ENCODE measurements at places on chromosomes 5 and 9.
A peak's percentile ranks its signal among the peaks of the same experiment; 100 is the strongest.

GRCh38 chr5:149448831-149449714, 70.0 kb upstream of the IL17B start:
- DNase-seq = no peak

DNA sequence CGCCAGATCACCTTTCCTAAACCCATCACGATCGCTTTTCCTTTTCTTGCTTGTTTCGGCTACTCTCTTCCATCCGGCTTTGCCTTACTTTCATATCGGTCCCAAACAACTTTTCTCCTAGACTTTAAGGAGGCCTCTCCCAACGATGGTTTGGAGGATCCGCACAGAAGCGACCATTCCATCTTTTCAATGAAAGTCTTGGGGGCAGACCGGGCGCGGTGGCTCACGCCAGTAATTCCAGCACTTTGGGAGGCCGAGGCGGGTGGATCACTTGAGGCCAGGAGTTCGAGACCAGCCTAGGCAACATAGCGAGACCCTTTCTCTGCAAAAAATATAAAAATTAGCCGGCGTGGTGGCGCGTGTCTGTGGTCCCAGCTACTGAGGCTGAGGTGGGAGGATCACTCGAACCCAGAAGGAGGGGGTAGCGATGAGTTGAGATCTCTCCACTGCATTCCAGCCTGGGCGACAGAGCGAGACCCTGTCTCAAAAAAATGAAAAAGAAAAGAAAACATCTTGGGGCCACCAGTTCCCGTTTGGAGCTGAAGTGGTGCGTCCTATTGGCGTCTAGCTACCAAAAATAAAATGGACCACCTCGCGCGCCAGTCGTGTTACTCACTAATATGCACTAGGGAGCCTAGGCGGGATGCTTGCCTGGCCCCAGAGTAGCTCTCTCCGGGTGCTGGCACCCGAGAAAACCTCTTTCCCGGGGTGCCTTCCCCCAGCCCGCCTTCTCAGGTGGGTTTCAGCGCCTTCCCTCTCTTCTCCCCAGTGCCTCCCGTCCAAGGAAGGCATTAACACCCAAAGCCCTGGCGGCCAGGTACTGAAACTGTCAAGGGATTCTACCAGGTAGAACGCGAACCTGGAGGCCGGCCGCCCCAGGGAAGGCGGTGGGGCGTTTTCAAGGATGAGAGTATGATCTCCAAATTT, 800 bp upstream of the AP3B1 start:
- peak; percentile 10 for DNase-seq

DNA sequence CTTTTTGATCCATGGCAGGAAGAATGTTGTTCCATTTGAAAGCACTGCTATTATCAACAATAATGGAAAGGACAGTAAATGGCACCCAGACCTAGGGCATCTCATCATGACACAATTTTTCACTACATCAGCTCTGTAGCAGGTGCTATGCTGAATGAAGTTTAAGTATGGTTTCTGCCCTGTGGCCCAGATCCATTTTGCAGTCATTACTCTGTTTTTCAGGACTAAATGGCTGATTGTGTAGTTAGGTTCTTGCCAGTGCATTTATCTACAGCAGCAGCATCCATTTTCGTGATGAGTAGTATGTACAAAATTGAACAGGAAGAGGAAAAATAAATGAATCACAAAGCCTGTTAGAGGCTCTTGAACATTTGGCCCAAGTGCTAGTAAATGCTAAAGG, 270.5 kb upstream of the CD180 start:
- no peak for DNase-seq

DNA sequence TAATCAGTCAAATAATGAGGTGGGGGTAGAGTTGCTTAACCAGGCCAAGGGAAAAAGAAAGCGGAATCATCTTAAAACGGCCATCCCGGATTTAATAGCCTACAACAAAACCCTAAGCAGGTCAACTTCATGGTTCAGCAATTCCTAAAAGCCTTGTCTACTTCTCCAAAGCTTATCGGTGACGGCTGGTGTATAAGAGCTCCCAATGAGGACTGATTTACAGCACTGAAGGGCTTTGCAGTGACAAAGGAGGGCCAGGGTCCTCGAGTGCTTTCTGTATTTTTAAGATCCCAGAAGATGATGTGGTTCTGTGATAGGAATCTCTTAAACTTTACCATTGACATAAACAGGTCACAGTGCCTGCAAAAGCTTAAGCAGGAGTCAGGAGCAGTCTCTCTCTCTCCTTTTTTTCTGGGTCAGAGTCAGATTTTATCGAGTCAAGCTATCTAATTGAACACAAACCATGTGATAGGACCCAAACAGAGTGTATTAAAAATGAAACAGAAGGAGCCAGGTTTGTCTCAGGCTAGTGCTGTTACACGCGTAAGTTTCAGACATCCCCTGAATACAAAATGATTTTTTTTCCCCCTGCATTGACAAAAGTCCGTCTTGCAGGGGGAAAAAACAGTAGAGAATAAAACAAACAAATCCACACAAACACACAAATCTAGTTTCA, 663.6 kb upstream of the ZNF608 start:
- no peak for DNase-seq

- DNase-seq = no peak
Measured at GRCh38 chr5:34486849-34487158, 169.3 kb upstream of the RAI14 start.

GRCh38 chr5:174935854-174936474, 211.6 kb downstream of the MSX2 start:
- peak; percentile 3 for DNase-seq

DNA sequence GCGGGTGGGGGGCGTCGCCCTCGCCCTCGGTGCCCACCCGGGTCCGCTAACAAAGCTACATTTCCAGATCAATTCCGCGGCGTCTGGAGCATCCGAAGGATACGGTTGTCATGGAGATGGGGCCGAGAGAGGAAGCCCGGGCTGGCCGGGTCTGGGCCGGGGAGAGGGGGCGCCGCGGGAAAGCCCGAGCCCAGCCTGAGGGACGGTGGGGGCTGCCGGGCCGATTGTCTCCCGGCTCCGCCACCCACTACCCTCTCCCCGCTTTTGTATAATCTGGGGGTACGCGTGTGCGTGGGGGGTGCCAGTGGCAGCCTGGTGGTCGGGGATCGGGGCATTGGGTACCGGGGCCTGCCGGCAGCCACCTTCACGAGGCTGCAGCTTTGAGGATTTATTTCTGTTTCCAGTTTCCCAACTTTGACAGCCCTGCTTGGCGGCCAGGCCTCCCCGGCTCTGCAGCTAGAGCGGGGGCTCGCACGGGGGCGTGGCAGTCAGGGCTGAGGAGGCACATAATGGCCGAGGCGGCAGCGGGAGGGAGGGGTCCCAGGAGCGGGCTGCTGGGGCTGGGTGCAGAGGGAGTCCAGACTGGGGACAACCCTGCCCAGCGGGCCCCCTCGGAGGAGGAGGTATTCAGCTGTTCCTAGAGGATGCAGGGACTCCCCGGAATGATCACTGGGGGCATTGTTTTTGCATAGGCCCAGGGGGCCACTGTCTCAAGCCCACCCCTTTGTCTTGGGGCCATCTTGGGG, 626 bp downstream of the PSD2 start:
- DNase-seq = no peak

DNA sequence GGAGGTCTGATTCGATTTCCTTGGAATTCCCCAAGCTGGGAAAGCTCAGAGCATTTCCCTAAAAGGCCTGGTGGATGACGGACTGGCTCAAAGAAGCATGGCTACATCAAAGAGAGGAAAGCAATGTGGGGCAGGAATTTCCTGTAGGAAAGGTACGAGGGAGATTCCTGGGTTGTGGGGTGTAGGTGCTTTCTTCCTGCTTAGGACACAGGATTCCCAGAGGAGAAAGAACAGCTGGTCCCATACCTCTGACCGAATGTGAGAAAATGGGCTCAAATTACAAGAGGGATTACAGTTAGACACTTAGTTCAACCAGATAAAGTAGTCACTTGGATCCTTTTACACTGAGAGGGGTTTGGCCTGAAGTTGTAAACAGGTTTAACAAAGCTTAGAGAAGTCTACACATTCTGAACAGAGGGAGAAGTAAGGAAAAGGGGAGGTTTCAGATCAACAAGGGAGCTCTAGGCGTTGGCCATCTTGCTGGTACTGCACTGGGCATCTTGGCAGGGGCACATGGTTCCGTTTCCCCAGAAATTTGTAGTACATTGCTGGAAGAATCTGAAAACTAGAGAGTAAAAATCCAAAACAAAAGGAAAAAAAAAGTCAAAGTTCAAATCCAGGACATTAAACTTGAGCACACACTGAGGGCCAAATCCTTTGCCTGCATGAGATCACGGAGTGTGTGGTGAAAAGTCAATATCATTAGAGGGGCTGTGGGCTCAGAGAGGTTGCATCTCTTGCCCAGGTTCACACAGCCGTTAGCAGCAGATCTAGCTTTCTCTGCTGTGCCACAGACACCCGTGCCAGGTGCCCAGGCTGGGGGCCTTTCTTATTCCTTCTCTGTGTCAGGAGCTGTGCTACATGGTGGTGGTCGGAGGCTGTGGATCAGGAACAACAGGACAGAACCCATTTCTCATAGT, 171.3 kb downstream of the RGS3 start:
- no peak for DNase-seq

DNA sequence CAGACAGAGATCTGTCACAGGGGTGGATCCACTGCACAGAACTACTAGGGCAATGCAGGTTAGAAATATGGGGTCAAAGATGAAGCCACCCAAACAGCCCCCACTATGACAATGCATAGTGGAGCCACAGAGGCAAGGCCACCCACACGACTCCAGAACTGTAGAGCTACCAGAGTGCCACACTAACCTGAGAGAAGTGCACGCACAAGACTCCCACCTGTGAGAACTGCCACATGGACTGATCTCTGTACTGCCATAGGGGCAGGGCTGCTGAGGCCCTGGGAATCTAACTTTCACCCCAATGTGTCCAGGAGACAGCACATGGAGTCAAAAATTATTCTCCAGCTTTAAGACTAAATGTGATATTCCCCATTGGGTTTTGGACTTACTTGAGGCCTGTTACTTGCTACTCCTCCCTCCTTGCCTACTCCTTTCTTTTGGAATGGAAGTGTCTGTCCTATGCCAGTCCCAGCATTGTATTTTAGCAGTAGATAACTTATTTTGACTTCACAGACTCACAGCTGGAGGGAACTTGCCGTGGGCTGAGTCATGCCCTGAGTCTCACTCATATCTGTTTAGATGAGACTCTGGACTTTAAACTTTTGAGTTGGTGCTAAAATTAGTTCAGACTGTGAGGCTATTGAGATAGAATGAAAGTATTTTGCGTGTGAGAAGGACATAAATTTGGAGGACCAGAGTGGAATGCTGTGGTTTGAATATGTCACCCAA, 853.3 kb downstream of the MAT2B start:
- DNase-seq = no peak

DNA sequence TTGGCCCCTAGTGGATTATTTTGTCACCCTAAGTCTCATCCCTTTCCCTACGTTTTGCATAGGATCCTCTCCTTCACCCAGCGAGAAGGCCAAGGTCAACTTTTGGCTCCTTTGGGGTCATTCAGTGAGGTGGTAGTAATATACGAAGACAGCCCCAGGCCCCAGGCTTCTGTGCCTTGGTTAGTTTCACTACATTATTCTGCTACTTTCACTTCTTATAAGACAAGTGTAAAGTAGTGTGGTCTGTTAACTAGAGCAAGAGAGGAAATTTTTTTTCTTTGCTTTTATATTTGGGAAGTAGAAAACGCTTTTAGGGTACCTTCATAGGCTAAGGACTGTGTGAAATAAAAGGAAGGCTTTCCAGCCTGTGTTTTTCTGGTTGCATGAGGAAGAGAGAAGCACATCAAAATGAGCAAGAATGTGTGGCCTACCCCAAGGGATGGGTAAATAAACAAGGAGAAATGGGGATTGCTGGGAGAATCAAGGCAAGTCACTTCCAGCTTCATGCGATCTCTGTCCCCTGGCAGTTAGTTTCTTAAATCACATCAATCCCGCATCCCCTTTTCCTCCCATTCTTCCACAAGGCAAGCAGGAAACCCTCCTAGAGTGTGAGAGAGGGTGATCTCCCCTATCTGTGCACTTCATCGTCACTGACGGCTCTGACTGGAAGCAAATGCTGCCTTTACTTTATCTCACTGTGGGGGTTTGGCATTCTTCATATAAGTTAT, 677.0 kb upstream of the WWC1 start:
- no peak for DNase-seq

DNA sequence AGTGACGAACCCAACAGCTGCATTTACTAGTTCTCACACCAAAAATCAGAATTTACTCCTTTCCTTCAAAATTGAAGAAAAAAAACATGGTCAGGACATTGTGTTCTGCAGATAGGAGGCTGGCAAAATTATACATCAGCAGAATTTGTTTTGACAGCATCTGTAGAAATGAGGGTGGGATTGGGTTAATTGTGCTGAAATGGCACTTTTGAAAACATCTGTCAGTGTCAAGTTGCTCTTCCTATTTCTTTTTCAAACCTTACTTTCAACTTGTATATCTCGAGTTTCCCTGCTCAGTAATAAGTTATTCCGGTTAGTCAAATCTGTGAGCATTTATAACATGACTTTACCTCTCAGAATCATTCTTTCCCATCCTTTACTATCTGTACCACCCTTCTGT, 19.8 kb downstream of the WDR36 start:
- DNase-seq = no peak

- peak; percentile 9 for DNase-seq
Measured at GRCh38 chr9:36486933-36487481, 85.7 kb upstream of the MELK start.

DNA sequence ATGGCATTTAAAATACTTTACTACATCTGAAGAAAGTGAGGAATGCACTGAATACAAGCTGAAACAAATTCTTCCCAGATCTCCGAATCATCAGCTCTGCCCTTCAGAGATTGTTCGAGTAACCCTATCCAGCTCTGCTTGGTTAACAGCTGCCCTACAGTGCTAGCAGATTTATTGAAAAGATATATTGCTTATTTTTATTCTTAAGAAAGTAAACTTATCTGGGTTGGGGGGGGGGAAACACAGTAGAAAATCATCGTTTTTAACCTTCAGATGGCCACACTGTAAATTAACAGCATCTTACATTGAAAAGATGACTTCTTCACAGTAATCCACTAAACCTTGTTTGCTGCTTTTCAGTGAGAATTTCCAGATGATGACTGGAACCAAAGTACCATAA, 210.8 kb downstream of the NFIB start:
- no peak for DNase-seq

GRCh38 chr5:150734579-150735384, 24.0 kb downstream of the DCTN4 start:
- no peak for DNase-seq

All from stimulated activated CD4-positive, alpha-beta T cell treated with anti-CD3 and anti-CD28 coated beads, Interleukin-1b, Interleukin-23, amount 100 ng/mL, for 1 hour (primary cell).